SJSA1 (cell line): ENCODE measurements at places on chromosomes 12 and 14.

DNA sequence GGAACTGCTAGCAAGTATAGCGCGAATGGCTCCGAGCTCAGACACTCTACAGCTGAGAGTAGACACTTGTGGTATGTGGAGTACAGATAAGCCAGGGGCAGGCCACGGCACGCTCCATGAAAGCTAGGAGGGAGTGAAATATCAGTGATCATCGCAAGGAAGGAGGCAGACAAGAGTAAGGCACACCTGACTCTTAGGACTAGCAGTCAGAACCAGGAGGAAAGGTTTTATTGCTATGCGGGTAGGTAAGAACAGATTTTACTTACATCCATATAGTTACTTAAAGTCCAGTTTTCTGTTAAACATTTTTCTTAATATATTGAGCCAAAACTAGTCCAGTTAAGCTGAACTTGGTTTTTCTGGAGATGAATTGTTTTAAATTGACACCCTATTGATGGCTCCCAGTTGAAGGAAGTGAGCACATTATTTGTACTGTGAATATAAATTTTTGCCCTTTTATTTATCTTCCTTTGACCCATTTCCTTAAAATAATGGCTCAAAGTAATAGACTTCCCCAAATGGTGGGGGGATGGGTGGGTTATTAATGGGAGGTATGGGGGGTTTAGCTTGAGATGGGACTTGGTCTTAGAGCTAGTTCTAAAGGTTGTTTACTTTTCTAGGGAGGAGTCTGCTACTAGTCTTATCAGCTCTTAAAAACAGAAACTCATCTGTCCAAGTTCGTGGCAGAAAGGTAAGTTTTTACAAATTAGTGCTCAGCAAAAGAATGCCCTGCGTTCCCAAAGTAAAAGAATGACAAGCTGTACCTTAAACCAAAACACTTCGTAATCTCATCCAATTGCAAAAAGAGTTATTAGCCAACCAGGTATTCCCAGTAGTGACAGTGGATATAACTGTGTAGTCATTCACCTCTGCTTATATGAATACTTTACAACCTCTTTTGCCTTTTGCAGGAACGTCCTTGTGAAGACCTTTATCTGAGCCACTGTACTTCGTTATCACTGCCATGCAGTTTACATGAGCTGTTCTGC is 5.8 kb downstream of the HNRNPA1 start:
- no peak for DNase-seq

DNA sequence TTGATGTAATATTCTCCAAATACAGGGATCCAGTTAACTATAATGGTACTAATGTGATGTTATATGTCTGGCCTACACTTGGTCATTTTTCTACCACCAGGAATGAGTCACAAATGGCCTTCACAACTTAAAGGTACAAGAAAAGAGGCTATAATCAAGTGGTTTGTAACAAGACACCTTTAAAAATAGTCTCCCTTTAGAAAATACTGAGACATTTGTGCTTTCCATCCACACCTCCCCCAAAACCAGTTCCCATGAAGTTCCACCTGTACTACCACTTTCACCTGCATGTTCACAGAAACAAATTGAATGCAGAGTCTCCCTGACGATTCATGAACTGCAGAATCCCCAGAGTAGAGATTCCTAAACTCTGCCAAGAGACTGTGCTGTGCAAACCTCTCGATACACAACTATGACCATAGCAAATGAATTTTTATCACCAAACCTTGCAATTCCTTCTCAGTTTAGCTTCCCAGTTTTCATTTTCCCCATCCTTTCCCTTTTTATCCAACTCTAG is 6.0 kb downstream of the BTG1 start:
- DNase-seq, result no peak

- no peak for DNase-seq
Observed at GRCh38 chr14:42541535-42542001, 934.9 kb downstream of the LRFN5 start.

GRCh38 chr14:99199846-99200653 is 71.9 kb downstream of the BCL11B start:
- no peak for DNase-seq

DNA sequence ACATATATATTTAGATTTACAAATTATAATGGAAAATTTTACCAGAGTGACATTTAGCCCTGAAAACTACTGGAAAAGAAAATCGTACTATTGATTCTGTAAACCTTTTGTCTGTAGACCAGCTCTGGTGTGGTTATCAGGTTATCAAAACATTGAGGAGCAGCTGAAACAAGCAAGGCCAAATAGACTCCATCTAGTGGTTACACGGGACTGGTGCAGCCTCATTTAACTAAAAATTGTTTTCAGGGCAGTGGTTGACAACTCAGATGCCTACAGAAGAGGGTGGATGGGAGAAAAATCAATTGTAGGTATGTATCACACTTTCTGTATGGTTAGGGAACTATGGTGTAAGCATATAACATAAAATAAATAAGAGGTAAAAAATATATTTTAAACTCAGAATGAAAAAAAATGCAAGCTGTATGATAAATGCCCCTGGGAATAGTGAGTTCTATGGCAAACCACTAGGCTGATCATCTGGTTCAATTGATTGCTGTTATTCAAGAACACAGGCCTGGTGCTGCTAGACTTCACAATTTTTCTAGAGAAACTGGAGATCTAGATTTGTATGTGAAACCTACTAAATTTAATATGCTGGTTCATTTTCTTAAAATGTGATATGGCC is 51.2 kb downstream of the ACSS3 start:
- DNase-seq, result no peak

DNA sequence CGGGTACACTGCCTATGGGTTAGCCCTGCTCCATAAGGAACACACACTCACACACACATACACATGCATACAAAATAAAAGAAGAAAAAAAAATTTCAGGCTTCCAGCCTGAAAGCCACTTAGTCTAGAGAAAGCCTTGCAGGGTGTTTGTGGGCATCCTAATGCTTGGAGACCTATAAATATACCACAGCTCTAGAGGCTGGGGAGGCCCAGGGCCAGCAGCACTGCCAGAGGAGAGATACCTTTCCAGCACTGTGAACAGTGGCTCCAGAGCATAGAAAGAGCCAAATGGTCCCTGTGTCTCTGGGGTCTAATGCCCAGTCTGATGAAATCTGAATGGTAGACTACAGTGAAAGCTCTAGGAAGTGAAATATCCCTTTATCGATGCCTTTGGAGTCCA is 12.9 kb downstream of the FAM161B start:
- no peak for DNase-seq

DNA sequence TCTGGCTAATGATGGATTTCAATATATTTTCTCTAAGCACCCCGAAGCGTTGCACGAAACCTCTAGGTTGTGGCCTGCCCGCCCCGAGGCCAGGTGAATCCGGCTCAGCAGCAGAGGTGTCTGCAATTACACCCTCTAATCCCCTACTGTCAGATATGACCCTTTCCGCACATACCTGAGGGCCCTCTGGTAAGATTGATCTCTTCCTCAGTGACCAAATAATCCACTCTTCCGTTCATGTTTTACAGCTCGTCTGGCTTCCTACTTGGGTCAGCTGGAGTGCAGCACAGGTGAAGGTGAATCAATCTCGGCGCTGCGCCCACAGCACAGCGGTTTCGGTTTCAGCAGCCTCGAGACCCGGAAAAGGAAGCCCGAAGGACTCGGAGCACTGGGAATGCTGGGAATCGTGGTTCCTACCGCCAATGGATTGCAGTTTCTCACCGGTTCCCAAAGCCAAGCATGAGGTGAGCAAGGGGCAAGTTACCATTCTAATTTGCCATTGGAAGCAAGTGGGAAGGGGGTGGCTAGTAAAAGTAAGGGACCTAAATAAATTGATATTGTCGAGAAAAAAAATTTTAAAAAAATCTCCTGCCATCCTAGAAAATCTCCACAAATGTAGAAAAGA is at the start of gene SYNJ2BP:
TSS of gene SYNJ2BP (minus strand) at position 366 of the 625 bp plus-strand sequence. CDS start at position 239, 127 bp downstream.
- DNase-seq, result peak; percentile 53
